ENCODE measurements at places on chromosomes 16 and 17. TPM values are rescaled to one million over a fixed set of nuclear protein-coding genes. Genes with fewer than 3 reads are reported as not detected.
A peak's percentile ranks its signal among the peaks of the same experiment; 100 is the strongest.

DNA sequence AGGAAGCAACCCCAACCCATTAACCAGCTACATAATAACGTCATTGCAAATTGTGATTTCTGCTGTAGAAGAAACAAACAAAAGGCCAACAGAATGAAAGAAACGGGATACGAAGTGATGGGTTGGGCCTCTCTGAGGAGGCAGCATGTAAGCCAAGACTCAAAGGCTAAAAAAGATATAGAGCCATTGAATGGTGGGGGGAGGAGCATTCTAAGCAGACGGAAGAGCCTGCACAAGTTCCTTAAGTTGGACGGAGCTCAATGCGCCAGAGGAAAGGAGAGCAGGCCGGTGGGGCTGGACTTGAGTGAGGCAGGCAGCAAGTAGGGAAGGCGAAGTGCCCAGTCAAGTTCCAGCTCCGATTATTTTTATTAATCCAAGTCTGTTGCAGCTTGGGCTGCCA lies 160.3 kb downstream of the SHISA9 start:
- no peaks in the 10 kb centered on the region for H3K27me3 ChIP-seq
- H3K4me3 ChIP-seq: no peak overlapping the region
- H3K36me3 ChIP-seq: no peaks in the 10 kb centered on the region
- no peak for DNase-seq
- no peaks in the 10 kb centered on the region for H3K4me1 ChIP-seq

SOX8 gene
- total RNA-seq: 0.33 TPM

DNA sequence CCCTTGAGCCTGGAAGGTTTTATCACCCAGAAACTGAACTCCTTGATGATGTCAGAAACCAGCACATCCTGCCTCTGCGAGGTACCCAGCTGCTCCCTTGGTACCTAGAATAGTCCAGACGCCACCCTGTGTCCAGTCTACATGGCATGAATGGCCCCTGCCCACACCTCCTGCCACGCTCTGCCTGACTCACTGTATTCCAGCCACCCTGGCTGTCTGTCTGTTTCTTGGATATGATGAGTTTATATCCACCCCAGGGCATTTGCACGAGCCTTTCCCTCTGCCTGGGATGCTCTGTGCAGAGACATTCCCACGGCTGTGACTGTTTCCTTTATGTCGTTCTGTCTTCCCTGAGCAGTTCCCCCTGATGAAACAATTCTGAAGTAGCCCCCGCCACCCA lies 68.7 kb downstream of the CRISPLD2 start:
- H3K4me1 ChIP-seq: peaks cover 1% of the 10 kb centered on the region
- DNase-seq: no peak
- H3K27ac ChIP-seq: no peak overlapping the region
- no peak overlapping the region for H3K4me3 ChIP-seq
- no peaks in the 10 kb centered on the region for H3K36me3 ChIP-seq

GRCh38 chr17:13182854-13183253 lies 165.0 kb upstream of the ELAC2 start:
- no peaks in the 10 kb centered on the region for H3K4me1 ChIP-seq
- no peak overlapping the region for H3K4me3 ChIP-seq
- H3K27me3 ChIP-seq: no peaks in the 10 kb centered on the region
- no peak for DNase-seq
- H3K27ac ChIP-seq: no peak overlapping the region
- no peaks in the 10 kb centered on the region for H3K36me3 ChIP-seq

- no peak overlapping the region for H3K27ac ChIP-seq
- no peaks in the 10 kb centered on the region for H3K36me3 ChIP-seq
- H3K4me1 ChIP-seq: no peaks in the 10 kb centered on the region
- H3K27me3 ChIP-seq: no peaks in the 10 kb centered on the region
These were observed 284.5 kb downstream of the MAF start for GRCh38 chr16:79316004-79316458.

DNA sequence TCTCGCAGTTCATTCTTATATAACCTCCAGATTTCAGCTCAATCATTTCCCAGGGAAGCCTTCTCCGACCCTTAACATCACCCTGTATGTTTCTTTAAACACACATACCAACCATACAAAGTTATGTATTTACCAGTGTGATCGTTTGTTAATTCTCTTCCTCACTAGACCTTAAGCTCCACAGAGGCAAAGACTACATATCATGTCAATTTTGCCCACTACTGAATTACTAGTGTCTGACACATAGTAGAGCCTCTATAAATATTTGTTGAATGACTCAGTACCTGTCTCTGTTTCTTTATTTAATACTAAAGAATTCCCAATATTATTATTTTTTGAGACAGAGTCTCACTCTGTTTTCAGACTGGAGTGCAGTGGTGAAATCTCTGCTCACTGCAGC lies 137.2 kb downstream of the SHISA9 start:
- H3K4me1 ChIP-seq: no peaks in the 10 kb centered on the region
- no peak overlapping the region for H3K4me3 ChIP-seq
- DNase-seq: no peak
- H3K36me3 ChIP-seq: no peaks in the 10 kb centered on the region

CBX2 gene
- 2.4 TPM for total RNA-seq

DNA sequence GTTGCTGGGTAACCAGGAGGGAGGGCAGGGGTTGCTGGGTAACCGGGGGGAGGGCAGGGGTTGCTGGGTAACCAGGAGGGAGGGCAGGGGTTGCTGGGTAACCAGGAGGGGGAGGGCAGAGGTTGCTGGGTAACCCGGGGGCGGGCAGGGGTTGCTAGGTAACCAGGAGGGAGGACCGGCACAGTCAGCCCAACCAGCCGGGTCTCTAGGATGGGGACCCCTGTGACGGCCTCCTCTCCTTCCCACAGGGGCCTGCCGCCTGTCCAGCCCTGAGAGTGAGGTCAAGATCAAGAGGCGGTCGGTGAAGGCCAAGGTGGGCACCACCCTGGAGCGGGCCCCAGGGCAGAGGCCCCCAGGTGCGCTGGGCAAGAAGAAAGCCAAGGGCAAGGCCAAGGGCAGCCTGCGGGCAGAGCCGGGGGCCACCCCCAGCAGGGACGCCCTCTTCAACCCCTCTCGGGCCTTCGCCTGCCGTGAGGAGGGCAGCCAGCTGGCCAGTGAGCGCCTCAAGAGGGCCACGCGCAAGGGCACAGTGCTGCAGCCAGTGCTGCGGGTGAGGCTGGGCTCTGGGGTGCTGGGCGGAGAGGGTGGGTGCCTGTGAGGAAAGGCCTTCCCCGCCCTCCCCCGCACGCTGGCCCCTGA lies 54.6 kb downstream of the ACTG1 start:
- no peak overlapping the region for H3K4me3 ChIP-seq
- H3K4me1 ChIP-seq: no peaks in the 10 kb centered on the region
- H3K27ac ChIP-seq: no peak overlapping the region
- H3K27me3 ChIP-seq: no peaks in the 10 kb centered on the region

FBXO39 gene
- total RNA-seq: 0.67 TPM

DNA sequence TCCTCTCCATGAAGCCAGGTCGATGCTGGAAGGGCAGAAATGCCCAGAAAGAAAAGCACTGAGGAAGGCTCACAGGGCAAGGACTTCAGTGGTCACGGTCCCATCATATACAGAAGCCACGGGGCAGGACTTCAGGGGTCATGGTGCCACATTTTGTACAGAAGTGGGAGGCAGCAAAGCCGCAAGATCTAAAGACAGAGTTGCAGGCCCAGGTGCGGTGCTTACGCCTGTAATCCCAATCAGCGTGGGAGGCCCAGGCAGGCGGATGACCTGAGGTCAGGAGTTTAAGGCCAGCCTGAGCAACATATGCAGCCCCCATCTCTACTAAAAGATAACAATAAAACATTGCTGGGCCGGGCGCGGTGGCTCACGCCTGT lies 96.0 kb downstream of the NXN start:
- H3K36me3 ChIP-seq: no peaks in the 10 kb centered on the region
- no peaks in the 10 kb centered on the region for H3K27me3 ChIP-seq
- DNase-seq: no peak
- H3K4me3 ChIP-seq: no peak overlapping the region
- peaks cover 4% of the 10 kb centered on the region for H3K4me1 ChIP-seq
- H3K27ac ChIP-seq: peak overlapping the region; percentile 63

CD300A gene
- 9.0 TPM for total RNA-seq

- H3K36me3 ChIP-seq: no peaks in the 10 kb centered on the region
- no peak overlapping the region for H3K4me3 ChIP-seq
- H3K27ac ChIP-seq: no peak overlapping the region
- H3K27me3 ChIP-seq: peaks cover 29% of the 10 kb centered on the region
- H3K4me1 ChIP-seq: peaks cover 2% of the 10 kb centered on the region
These were observed 12.7 kb upstream of the FOXF1 start for GRCh38 chr16:86497551-86498021.

TMEM94 gene
- 31.0 TPM for total RNA-seq

- H3K4me3 ChIP-seq: peak within 1 kb of the TSS; percentile 13
- no peak for DNase-seq
- no peaks in the 10 kb centered on the region for H3K27me3 ChIP-seq
- H3K27ac ChIP-seq: no peak within 1 kb of the TSS
- H3K36me3 ChIP-seq: no peaks in the 10 kb centered on the region
- peaks cover 34% of the 10 kb centered on the region for H3K4me1 ChIP-seq
These were observed at the start of gene NOD2 for GRCh38 chr16:50692999-50693781. NOD2 (plus strand) TSS chr16:50693606; CDS start chr16:50699496, 5,890 bp downstream.

All from liver (tissue), 10 donors.